ENCODE measurements at places on chromosomes 1 and 21.

DNA sequence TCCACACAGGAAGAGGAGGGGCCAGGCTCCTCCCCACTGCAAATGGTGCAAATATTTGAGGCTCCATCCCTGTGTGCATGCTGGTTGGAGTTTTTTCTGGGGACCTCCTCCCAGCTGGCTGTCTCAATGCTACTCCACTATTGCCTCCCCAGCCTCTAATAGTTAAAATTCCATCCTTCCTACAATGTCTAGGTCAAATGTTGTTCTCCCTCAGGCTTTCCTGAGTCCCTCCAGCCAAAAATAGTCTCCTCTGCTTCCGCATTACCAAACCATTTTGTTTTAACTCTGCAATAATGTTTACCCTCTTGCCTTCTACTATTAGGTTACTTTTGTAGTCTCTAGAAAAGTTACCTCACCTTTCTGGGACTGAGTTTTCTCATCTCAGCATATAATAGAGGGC is 29.6 kb upstream of the FMO1 start:
- DNase-seq = no peak

DNA sequence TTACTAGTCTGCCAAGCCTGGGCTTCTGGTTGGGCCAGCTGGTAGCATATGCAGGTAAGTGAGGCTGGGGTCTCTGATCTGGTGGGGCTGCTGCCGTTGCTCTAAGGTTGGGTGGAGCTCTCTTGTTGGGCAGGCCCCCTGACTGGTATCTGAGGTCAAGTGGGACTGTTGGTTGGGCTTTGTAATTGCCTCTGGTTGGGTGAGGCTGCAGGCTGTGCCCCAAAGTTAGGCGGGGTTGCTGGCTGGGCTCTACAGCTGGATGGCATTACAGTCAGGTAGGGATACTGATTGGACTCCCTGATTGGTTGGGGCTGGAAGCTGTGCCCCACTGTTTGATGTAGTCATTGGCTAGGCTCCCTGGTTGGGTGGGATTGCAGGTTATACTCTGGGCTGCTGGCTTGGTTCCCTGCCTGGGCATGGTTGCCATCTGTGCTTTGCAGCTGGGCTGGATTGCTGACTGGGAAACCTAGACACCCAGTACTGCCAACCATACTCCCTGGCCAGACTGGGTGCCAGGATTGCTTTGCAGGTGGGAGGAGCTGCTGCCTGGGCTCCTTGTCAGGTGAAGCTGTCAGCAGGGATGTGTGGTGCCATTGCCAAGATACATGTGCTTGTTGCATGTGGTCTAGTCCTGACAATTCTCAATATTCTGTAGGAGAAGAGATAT is 130.5 kb downstream of the RABGAP1L start:
- no peak for DNase-seq

DNA sequence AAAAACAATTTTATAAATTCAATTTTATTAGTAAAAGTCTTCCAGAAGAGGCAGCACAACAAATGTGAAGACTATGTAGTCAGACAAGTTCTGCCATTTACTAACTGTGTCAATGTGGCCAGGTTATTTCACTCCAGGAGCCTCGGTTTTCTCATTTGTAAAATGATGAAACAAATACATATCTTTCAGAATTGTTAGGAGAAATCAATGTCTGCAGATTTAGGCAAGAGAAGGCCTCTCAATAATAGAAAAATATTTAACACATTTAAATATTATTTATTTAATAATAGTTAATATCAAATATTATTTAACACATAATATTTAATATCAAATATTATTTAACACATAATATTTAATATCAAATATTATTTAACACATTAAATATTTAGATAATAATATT is 75.6 kb upstream of the PTGFR start:
- no peak for DNase-seq

- no peak for DNase-seq
These were observed 251.2 kb downstream of the RRAGC start for GRCh38 chr1:38608202-38608864.

GRCh38 chr1:48807554-48808260 is 31.0 kb upstream of the BEND5 start:
- no peak for DNase-seq

GRCh38 chr1:237324226-237324625 is 282.2 kb downstream of the RYR2 start:
- no peak for DNase-seq

- DNase-seq = no peak
These were observed 54.7 kb upstream of the DSCAM start for GRCh38 chr21:40901691-40902090.

- no peak for DNase-seq
These were observed 184.5 kb downstream of the KAZN start for GRCh38 chr1:14782741-14783591.

DNA sequence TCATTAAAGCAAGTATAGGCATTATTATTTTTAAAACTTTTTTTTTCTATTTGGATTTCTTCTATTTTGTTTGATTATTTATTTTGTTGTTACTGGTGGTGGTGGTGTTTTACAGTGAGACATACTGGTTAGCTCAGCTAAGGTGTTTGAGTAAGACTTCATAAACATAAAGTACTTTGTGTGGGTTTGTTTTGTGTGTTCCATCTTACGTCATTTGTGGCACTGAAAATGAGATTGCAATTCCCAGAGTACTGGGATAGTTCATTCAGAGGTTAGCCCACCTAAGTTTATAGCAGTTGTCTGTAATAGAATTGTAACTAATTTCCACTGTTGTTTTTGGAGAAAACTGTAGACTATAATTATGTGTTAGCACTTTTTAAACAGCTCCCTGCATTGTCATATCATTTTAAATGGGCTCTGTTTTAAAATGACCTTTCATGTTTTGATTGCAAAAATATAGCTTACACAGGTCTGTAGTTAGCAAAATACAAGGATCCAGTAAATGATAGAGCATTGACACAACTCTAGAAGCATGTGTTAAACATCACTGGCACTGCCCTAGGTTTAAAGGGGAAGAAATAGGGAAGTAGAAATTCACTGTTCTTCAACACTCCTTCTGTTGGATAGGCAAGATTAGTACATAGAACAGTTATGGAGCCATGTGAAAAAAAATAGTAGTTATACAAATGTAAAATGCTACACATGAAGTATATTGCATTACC is 171.7 kb downstream of the NFIA start:
- DNase-seq = no peak

GRCh38 chr1:208107425-208108212 is 136.6 kb downstream of the PLXNA2 start:
- DNase-seq = peak; percentile 11

- no peak for DNase-seq
These were observed 713.0 kb downstream of the BRINP3 start for GRCh38 chr1:189764391-189765320.

- no peak for DNase-seq
These were observed 5.3 kb upstream of the SFT2D2 start for GRCh38 chr1:168220470-168220871.

DNA sequence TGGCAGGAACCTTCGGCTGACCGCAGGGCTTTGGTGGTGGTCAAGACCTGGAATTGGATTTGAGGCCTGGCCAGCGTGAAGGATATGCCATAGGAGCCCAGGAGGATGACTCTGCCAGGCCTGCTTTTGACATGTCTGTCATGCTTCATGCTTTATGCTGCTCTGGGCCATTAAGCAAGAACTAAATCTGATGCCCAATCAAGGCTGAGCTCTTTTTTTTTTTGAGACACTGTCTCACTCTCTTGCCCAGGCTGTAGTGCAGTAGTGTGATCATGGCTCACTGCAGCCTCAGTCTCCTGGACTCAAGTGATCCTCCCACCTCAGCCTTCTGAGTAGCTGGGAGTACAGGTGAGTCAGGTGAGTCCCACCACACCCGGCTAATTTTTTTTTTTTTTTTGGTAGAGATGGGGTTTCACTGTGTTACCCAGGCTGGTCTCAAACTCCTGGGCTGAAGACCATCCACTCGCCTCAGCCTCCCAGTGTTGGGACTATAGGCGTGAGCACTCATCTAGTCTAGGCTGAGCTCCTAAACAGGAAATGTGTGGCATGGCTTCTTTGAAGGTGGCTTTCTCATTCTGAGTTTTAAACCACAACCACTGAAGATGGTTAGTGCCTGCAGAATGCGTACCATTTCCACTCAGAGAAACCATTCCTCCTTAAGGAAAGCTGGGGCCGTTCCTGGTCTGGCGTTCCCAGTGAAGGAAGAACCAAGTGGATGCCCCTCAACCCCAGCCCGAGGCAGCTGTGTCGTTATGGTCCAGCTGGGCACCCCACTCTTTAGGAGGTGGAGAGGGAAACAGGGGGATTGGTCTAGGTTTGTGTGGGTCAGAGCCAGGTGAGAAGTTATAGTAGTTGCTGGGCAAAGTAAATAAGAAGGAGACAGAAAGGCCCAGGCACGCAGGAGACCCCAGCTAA is 34.2 kb upstream of the ATP5PO start:
- no peak for DNase-seq

- peak; percentile 16 for DNase-seq
These were observed 82.0 kb upstream of the ROR1 start for GRCh38 chr1:63691701-63692425.

DNA sequence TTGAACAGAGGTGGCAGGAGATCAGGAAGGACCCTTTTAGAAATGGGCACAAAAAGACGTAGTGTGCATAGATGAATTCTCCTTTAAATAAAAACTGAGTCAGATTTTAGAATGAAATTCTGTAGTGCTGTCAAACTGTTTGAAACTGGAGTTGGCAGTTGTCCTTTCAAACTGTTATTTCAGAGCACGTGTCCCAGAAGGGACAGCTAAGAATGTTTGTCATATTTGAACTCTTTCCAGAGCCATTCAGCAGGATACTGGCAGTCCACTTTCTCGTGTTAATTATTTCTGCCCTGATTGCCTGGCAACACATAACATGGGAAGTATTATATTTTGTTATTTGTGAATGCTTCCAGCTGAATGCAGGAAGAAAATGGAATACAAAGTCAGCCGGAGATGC is 212.3 kb upstream of the DPYD start:
- DNase-seq = no peak

DNA sequence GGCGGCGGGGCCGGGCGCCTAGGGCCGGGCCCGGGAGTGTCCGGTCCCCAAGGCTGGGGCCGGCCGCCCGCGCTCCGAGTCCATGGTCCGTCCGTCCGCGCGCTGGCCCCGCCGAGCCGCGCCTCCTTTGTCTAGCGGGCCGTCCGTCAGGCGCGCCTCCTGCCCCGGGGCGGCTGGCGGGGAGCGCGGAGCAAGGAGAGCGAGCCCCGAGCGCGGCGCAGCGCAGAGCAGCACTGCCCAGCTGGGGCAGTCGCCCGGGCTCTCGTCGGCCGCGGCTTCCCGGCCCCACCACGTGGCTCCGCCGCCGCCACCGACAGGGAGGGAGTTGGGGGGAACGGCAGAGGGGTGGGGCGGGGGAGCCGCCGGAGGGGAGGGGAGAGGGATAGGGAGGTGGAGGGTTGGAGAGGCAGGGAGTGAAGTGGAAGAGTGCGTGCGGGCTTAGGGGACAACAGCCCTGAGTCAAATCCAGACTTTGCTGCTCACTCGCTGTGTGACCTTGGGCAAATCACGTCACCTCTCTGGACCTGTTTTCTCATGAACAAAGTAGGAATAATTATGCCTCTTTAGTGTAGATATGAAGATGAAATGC is at the start of gene NKAIN1:
Gene NKAIN1 (minus strand): TSS at position 235 of the 589 bp plus-strand sequence. CDS start 340 bp downstream, outside the sequence.
- peak; percentile 37 for DNase-seq

GRCh38 chr1:7970246-7970645 is 8.7 kb downstream of the PARK7 start:
- DNase-seq = no peak

DNA sequence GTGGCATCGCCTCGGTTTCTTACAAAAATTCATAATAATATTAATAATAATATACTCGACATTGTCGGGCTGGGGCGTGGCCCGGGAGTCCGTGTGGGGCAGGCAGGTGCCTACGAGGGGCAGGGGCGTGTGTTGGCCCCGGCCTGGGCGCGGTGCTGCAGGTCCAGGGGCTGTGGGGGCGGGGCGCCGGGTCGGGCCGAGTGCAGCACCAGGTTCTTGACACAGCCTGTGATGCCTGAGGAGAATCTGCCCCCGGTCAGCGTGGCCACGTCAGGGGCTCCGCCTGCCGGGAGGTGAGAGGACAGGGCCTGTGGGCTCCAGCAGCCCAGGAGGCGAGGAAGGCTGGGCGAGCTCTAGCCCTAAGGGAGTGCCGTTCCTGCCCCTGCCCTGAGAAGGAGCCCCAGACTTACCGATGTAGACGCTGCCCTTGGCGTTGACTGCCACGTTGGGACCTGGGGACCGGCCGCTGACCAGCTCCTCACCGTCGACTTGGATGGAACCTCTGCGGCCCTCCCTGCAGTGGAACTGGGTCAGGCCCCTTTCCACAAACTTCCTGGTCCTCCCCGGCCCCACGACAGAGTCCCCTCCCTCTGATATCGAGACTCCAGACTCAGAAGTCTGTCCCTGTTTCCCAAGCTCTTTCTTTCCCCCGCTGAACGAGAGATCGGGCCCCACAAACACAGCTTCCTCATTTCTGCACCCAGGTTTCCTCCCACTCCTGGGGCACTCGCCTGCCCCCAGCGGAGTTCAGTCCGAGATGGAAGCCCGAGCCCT is 11.3 kb downstream of the LDLRAD2 start:
- no peak for DNase-seq

GRCh38 chr1:41277371-41277975 is 35.4 kb upstream of the SCMH1 start:
- peak; percentile 43 for DNase-seq

- peak; percentile 83 for DNase-seq
These were observed 4.9 kb downstream of the PLCH2 start for GRCh38 chr1:2480986-2481364.

- no peak for DNase-seq
These were observed 10.3 kb upstream of the S100A7 start for GRCh38 chr1:153470707-153471106.

- DNase-seq = no peak
These were observed 7.0 kb downstream of the NAV1 start for GRCh38 chr1:201545851-201546492.

DNA sequence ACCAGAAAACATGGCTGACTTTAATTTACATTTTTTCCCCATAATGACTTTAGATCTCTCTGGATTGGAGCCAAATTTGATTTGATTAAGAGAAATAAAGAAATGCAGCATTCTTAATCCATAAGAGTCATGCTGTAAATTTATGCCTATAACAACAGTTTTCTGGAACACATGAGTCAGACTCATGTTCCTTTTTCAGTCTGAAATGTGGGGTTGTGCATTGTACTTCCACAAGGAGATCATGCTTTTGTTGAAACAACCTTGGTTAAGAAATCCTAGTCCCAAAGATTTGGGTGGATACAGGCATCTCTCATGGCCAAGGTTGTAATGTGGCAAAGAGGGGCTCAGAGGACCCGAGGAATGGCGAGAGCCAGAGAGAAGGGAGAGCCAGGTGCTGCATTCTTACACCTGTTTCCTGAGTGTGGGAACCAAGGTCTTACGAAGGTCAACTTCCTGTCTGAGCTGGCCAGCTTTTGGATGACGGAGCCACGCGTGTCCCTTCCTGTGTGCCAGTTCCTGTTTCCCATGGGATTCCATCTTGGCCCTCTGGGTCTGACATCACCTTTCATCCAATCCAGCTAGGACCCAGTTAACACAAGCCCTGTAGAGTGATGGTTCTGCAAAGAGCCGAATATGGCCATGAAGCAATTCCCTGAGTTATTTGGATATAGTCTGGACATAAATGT is 23.1 kb downstream of the CLDN14 start:
- DNase-seq = no peak

- DNase-seq = no peak
These were observed 319.4 kb downstream of the PTBP2 start for GRCh38 chr1:97041026-97041425.

- no peak for DNase-seq
These were observed 39.5 kb upstream of the NEK7 start for GRCh38 chr1:198117267-198117666.

All from DMS79 treated with DMSO at 0.1 percent for 48 hours (cell line).